ENCODE measurements at places on chromosomes 16 and 17. TPM values are rescaled to one million over a fixed set of nuclear protein-coding genes. Genes with fewer than 3 reads are reported as not detected.

DNA sequence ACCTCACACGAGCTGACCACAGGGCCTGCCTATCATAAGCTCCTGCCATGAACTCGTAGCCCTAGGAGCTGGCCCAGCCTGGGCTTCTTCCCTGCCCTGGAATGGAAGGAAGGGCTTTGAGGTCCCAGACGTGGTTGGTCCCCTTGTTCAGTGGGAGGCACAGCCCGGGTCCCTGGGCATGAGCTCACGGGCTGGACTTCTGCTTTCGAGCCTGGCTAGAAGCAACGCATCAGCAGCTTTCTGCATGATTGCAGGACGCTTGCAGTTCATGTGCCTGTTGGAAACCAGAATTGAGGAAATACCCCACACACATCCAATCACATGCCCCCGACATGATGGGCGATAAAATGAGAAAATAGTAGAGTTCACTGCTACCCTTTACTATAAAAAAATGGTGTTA lies 293.3 kb downstream of the MAF start:
- no peak for DNase-seq

DNA sequence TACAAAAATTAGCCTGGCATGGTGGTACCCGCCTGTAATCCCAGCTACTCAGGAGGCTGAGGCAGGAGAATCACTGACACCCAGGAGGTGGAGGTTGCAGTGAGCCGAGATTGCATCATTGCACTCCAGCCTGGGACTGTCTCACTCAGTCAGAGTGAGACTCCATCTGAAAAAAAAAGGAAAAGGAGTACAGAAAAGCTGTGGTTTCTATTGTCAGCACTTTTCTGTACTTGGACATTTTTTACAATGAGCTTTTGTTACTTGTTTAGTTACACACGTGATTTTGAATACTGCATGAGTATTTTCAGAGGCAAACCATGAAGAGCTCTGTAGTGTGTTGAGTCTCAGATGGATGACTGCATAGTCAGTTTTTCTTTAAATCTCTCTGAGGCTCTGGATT lies 26.3 kb downstream of the ZC3H18 start:
- no peak for DNase-seq

- DNase-seq = no peak
These were observed 454 bp downstream of the CCDC40 start for GRCh38 chr17:80036715-80037477.

- no peak for DNase-seq
These were observed 72.1 kb downstream of the PDPK1 start for GRCh38 chr16:2609827-2610470.

DNA sequence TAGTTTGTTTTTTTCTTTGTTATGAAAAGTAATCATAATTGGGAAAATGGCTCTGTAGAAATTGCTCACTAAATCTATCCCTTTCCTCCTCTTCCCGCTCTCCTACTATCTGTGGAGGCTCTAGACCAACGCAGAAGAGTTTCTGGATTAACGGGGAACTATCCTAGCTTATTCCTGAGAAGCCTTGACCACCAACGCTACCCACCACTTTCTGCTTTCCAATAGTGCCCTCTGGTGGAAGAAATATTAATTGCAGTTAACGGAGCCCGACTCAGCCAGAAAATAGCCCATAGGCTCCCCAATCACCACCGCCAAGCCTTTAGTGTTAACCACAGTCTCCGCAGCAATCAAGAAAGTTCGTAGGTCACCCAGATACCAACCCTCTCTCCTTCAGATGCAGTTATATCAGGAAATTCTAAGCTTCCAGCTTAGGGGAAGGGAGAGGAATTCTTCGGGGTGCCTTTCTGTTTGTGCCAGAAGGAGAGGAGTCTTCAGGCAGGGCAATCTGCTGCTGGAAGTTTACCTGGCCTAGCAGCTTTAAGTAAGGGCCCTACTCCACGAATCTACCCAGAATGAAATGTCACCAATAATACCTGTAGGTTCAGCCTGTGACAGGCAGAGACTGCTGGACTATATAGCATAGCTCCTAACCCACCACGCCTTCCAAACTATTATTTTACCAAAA lies 23.0 kb upstream of the NSRP1 start:
- DNase-seq = no peak

DNA sequence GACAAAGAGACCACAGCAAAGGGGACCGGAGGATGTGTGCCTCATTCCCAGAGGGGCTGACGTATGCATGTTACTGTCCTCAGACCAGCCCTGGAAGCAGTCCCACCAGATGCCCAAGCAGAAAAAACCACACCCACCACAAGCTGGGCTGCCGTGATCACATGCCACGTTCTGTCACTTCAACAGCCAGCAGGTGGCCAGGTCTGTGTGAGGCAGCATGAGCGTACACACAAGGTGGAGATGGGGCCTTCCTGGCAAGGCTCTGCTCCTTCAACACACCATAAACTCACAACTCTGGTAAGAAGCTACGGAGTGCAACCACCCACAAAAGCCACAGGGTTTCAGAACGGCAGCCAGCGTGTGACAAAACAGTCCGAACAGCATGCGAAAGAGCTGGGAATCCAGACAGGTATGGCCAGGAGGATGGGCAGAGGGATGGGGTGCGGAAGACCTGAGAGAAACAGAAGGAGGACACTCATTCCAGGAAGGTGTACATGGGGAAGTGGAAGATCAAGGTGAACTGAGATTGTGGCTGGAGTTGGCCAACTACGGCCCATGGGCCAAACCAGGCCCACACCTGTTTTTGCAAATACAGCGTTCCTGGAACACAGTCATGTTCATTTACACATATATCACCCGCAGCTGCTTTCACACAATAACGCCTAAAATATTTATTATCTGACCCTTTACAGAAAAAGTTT lies 27.9 kb downstream of the MBTPS1 start:
- DNase-seq = no peak

DNA sequence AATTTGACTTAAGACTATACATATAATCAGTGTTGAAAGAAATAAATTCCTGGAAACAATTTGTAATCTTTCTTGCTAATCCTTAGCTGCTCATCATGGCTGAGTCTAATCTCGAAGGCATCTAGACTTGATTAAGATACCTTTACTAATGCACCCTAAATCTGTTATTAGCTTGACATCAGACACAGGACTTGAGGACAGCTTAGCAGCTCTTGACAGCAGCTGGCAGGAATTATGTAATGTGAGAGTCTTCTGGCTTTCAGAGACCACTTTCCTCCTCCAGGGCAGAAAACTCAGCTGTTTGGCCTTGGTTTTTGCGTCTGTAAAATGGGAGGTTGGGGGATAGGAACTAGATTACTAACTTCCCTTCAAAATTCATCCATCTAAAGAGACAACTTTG lies 7.1 kb upstream of the MPP2 start:
- DNase-seq = no peak

DNA sequence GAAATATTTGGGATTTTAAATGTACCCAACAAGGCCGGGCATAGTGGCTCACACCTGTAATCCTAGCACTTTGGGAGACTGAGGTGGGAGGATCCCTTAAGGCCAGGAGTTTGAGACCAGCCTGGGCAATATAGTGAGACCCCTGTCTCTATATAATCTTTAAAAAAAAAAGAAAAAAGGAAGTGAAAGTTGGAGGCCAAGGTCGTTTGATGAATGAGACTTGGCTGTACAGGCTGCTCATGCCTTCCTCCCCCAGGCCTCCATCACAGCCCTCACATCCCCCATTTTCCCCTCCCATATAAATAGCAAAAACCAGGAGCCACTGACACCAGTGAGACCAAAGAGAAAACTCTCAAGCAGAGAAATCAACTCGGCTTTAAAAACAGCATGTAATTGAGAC lies 3.3 kb upstream of the CA7 start:
- DNase-seq = peak; percentile 37

- no peak for DNase-seq
These were observed 56.1 kb upstream of the MRTFB start for GRCh38 chr16:14015033-14015432.

GRCh38 chr16:374616-374926 lies 4.2 kb upstream of the MRPL28 start:
- DNase-seq = no peak

DNA sequence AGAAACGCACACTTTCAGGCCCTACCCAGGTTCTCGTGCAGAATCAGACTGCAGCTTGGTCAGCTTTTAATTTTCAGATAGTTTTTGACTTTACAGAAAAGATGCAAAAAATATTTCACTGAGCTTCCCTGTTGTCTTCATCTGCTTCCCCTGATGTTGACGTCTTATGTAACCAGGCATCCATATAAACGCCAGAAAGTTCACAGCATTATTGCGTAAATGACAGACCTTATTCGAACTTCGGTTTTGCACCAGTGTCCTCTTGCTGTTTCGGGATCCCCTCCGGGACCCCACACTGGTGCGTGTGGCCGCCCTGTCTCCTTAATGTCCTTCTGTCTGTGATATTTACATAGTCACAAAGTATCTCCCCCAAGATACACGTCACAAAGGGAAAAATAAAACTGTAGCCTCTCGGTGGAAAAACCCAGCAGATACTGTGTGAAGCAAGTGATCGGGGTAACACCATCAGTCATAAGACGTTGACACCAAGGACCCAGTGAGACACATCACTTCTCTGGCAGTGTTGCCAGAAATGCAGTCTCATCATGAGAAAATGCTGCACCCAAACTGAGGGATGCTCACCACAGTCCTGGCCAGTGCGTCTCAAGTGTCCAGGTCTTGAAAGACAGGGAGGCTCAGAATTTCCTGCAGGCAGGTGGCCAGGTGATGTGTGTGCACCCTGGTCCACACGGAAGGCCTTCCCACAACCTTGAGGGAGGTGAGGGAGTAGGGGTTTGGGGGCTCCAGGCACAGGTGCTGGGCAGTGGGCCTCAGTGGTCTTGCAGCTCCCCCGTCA lies 4.3 kb downstream of the BANP start:
- no peak for DNase-seq

DNA sequence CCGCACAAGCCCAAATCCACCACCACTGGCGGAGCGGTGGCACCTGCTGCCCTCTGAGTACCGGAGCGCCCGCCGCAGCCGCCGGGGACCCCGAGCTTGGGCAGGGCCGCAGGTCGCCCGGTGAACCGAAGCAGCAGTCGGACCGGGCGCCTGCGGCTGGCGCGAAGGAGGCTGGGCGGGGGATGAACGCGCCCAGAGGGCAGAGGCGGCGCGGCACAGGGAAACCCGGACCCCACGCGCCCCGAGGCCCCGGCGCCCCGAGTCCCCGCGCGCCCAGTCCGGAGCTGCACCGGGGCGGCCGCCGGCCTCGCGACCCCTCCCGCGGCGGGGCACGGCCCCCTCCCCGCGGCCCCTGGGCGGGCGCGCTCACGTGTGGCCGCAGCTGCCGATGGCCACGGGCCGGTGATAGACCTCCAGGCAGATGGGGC lies 393 bp downstream of the RNF166 start:
- no peak for DNase-seq

GRCh38 chr17:7992516-7992915 lies 9.9 kb upstream of the GUCY2D start:
- no peak for DNase-seq

DNA sequence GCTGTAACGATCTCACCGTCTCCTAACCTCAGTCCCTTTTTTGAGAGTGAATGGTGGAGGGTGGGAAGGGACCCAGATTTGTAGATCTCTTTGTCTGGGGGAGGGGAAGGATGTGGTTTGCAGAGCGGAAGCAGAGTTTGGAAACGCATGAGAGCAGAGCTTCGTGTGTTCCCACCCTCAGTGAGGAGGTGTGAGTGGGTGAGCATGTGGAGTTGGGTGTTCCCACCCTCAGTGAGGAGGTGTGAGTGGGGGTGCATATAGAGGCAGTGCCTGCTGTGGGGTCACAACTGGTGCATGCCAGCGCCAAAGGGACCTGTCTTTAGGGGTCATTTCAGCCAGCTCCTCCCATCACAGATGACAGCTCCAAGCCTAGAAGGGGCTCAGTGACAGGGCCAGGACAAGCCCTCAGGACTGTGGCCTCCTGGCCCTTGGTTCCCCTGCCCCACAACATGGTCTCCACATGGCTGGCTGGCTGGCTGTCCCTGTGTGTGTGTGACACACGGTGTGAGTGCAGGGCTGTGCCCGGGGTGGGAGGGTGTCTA lies 1.8 kb upstream of the CISD3 start:
- DNase-seq = no peak

- DNase-seq = no peak
These were observed 26.9 kb downstream of the IRX5 start for GRCh38 chr16:54957403-54958166.

- DNase-seq = no peak
These were observed 203.6 kb upstream of the CACNG3 start for GRCh38 chr16:24052329-24053098.

DNA sequence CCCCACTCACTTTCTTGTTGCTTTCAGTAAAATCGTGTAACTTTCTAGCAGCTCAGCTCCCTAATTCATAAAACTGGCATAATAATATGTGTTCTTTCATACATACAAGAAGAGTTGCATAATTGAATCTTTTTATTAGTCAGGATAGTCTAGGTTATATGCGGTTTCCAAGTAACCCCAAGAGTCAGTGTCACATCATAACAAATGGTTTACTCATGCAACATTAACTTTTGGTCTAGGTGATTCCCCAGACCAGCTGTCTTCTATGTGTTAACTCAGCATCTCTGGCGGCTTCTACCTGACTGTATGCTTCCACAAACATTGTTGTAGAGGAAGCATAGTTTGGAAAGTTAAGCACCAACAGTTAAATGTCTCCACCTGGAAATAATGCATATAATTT lies 1000.4 kb downstream of the CDH11 start:
- no peak for DNase-seq

CES5A gene
- not detected for total RNA-seq

XAF1 gene
- 43.0 TPM for total RNA-seq

GP1BA gene
- not detected for total RNA-seq

AANAT gene
- total RNA-seq = not detected

ZSCAN10 gene
- not detected for total RNA-seq

CCDC200 gene
- total RNA-seq = not detected

SPATA22 gene
- total RNA-seq = not detected

Data from vagina (tissue), 2 donors.